ENCODE measurements at places on chromosomes 1 and 21.

DNA sequence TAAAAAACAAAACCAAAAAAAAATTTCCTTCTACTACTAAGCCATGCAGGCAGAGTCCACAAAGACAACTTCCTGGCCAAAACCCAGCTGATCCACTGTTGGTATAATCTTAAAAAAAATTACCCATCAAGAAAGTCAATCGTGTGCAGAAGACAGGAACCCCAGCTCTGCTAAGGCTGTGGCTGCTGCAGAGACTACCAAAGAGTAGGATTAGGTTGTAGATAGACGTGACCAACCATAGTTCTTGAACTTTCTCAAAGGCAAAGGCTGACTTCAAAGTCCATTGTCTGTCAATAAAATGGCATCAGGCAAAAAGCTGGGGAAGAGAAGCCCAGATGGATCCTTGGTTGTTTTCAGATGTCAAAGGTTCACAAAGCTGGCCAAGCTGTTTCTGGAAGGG lies 3.4 kb downstream of the PSMB4 start:
- no peak for DNase-seq

DNA sequence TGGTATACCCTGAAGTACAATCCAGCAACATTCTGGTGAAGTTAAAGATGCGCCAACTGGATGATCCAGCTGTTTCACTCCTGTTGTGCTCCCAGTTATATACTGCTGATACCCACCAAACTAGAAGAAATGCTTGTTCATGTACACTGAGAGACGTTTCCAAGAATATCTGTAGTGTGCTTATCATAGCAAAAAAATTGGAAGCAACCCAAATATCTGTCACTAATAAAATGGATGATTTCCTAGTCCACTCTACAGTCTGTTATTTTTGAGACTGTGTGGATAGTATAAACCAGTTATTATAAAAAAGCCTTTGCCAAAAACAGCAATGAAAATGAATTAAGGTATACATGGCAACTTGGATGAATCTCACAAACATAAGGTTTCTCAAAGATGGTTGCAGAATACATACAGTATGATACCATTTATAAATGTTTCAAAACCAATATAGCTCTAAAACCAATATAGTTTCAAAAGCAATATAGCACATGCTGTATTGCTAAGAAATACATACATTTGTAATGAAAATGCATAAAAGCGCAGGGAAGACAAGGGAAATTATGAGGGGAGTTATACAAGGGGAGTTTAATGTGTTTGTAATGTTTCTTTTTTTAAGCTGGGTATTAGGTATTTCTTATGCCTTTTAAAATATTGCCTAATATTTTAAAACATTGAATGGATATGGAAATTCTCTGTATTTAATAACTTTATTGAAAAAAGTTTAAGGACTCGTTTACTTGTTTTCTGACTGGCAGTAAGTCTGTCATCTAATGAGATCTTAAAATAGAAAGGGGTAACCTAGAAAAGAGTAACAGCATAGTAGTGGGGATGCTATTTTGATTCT lies 36.5 kb downstream of the GPSM2 start:
- DNase-seq: no peak

- DNase-seq: no peak
These were observed 45.8 kb upstream of the RGS1 start for GRCh38 chr1:192529811-192530210.

DNA sequence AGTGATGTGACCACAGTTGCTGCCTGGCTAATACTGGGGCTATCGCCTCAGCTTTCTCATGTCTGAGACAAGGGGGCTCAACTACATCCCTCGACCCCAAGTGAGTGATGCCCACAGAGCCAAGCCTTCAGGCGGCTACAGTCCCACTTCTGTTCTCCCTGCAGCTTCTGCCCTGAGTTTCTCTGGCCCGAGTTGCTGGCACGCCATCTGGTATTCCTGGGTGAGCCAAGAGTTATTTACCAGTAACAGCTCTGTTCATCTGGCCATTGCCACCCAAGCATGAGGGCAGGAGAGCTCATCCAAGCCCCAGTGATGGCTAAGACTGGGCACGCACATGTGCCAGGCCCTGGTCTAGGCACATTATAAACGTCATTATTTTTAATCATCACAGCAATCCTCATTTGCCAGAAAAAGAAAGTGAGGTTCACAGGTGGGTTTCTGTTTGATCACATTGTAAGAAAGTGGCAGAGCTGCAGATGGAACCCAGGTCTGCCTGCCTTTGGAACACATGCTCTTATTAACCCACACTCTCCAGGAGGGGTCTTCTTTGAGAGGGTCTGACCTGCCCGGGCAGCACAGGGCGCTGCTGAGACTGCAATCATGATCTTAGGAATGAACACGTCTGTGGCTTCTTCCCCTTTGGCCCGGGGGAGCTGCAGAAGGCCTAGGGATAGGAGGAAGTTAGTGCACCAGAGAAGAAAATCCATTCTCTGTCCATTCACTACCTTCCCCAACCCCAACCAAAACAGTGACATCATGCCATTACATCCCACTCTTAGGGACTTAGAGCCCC lies 27.5 kb downstream of the KCND3 start:
- DNase-seq: no peak

- no peak for DNase-seq
These were observed 166.7 kb downstream of the MIS18A start for GRCh38 chr21:32112195-32112594.

DNA sequence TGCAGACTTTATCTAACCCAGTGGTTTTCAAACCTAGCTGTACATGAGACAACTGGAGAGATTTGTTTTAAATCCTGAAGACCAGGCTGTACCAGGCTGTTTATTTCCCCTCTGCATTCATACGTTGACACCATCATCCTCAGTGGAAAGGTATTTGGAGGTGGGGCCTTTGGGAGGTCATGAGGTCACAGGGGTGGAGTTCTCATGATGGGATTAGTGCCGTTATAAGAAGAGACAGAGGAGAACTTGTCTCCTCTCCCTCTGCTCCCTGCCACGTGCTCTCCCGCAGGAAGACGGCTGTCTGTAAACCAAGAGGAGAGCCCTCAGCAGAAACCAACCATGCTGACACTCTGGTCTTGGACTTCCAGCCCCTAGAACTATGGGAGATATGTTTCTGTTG lies 165.4 kb downstream of the ADSS2 start:
- DNase-seq: no peak

DNA sequence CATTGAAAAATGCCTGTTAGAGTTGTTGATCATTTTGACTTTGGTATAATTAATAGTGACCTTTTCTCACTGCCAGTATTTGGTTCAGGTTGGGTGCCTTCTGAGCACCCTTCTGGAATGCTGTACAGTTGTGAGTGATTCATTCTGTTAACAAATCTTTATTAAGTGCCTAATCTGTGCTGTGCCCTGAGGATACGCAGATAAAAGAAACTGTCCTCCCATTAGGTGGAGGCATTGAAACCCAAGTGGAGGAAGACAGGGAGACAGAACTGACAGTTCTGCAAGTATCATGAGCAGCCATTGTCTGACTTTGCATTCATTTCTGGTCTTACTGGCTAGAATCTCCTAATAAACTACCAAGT lies 76.1 kb upstream of the ZNF326 start:
- no peak for DNase-seq

GRCh38 chr1:80462006-80462405 lies 1338.7 kb upstream of the ADGRL2 start:
- no peak for DNase-seq

DNA sequence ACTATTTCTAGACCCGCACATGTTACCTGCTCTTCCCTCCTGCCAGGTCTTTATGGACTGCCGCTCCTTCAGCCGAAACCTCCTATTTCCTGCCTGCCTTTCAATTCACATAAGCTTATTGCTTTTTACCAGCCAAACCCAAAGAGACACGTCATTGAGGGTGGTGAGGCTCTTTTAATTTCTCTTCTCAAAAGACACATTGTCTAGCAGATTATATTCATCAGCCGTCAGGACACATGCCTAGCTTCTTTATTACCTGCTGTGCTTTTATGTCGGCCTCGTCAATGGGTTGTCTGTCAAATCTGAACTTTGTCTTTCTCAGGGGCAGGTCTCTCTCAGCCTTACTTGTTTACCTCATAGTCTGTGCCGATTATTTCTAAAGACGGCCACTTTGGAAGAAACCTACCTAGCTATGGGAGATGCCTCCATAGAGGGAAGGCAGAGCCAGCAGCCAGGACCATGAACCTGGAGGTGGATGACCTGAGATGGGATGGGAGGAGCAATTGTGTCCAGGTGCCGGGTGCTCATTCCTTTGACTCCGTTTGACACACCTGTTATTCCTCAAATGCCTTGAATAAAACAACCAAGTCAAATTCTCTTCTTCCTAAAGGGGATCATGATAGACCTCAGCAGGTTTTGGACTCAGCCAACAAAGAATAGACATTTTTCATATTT lies 42.0 kb downstream of the ZBTB18 start:
- DNase-seq: no peak

DNA sequence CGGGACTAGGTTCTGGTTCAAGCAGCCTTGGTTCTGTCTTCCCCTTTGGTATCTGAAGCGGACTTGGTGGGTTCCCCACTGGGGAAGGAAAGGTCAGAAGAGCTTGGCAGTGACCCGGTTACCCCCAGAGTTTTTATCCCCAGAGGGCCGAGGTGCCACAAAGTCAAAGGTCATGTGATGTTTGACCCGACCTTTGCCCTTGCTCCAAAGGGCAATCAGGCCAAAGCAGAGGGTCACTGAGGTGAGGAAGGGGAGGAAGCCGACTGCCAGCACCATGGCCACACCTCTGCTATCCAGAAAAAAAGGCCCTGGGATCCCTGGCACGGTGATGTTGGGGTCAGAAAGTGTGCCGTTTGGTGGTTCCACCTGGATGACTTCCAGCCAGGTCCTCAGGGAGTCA lies 4.4 kb downstream of the LINGO4 start:
- DNase-seq: no peak

DNA sequence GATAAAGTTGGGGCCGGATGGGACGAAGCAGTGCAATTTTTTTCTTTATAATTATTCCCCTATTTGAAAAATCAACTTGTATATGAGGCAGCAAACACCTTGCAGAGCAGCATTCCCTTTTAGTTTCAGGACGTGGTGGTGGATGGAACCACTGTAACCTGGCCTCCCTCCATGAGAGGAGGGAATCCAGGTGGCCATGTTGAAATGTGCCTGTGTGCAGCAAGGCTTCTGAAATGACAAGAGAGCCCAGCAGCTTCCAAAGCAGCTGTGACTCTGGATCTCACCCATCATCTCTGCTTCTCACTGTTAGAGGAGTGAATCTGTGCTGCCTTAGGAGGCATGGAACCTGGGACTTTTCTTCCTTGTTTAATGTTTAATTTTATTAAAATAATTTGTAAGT lies 42.3 kb downstream of the NFIA start:
- DNase-seq: no peak

GRCh38 chr1:211920602-211921226 lies 90.2 kb upstream of the LPGAT1 start:
- peak; percentile 7 for DNase-seq

GRCh38 chr1:6497215-6497866 lies 5.9 kb upstream of the PLEKHG5 start:
- peak; percentile 30 for DNase-seq

- no peak for DNase-seq
These were observed 881.3 kb upstream of the ADGRL2 start for GRCh38 chr1:80919426-80919825.

- DNase-seq: peak; percentile 78
These were observed 46.2 kb downstream of the C1orf198 start for GRCh38 chr1:230822092-230822581.

GRCh38 chr1:201828217-201828819 lies 639 bp upstream of the IPO9 start:
- DNase-seq: peak; percentile 50

DNA sequence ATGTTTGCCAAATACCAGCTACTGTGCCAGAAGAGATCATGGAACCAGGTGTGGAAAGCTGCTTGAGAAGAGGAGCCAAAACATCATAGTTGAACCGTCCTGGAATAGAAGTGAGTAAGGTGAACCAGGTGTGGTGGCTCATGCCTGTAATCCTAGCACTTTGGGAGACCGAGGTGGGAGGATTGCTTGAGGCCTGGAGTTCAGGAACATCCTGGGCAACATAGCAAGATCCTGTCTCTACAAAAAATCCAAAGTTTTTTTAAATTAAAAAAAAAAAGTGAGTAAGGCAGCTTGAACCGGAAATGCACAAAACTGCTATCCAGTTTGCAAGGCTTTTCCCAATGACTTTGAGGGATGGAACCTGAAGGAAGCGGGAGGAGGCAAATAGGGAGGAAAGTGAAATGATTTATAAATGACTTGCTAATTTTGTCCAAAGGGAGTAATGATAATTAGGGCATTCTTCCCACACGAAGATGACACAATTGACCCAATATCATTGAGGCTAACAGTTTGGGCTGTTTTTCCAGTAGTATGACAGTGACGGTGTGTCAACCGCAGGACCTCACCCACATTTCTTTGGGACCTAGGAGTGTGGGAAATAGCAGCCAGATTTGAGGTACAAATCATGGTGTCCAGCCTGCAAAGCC lies 1.5 kb upstream of the CNN3 start:
- DNase-seq: no peak

DNA sequence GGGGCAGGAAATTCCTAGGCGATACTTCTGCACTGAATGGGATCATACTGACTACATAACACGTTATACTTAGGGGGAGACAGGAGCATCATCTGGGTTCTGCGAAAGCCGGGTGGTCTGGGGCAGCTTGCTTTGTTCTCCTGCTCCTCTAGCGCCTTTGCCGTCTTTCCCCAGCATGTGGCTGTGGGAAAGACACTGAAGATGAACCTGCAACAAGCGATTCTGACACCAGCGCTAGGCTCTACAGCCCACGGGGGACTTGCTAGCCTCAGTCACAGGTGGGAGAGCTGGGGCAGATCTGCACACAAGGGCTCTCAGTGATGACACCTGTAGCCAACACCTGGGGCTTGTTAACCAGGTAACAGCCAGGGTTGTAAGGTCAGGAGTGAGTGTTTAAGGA lies 51.8 kb downstream of the CD46 start:
- no peak for DNase-seq

DNA sequence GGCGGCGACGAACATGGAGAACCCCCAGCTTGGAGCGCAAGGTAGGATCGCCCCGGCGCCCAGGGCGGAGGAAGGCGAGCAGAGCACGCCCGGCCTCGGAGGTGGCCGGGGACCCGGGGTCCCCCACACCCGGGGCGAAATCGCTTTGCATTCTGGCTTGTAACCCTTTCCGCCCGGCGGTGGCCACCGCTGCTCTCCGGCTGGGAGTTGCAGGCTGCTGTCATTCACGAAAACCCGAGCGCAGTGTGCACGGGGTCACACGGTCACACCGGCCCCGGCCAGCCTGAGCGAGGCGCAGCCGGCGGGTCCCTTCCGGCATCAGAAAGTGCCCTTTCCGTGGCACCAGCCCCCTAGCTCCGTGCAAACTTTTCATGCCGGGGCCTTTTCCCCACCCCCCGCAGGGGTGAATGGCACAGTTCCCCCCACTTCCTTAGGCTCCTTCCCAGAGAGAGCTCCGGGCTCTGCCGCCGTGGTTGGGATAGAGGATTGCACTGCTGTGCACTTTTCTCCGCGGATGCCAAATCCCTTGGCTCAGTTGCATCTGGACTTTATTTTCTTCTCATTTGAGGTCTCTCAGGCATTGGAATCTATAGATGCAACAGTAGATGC lies 802 bp downstream of the KAZN start:
- peak; percentile 57 for DNase-seq

GRCh38 chr1:200115532-200115931 lies 88.0 kb downstream of the NR5A2 start:
- no peak for DNase-seq

GRCh38 chr1:219109424-219110018 lies 64.2 kb upstream of the LYPLAL1 start:
- no peak for DNase-seq
